Psoas muscle (tissue), 8 donors: ENCODE measurements at places on chromosomes 3 and 15. TPM values are rescaled to one million over a fixed set of nuclear protein-coding genes. Genes with fewer than 3 reads are reported as not detected.

SPATA12 gene
- not detected for total RNA-seq

ACP3 gene
- total RNA-seq, result 0.86 TPM

PDCD6IP gene
- 132 TPM for total RNA-seq

FEM1B gene
- total RNA-seq, result 188 TPM

ADAMTS17 gene
- total RNA-seq, result 23.3 TPM

ZNF501 gene
- total RNA-seq, result 3.4 TPM

ADGRG7 gene
- not detected for total RNA-seq
